ENCODE measurements at places on chromosomes 13 and 19. TPM values are rescaled to one million over a fixed set of nuclear protein-coding genes. Genes with fewer than 3 reads are reported as not detected.

DNA sequence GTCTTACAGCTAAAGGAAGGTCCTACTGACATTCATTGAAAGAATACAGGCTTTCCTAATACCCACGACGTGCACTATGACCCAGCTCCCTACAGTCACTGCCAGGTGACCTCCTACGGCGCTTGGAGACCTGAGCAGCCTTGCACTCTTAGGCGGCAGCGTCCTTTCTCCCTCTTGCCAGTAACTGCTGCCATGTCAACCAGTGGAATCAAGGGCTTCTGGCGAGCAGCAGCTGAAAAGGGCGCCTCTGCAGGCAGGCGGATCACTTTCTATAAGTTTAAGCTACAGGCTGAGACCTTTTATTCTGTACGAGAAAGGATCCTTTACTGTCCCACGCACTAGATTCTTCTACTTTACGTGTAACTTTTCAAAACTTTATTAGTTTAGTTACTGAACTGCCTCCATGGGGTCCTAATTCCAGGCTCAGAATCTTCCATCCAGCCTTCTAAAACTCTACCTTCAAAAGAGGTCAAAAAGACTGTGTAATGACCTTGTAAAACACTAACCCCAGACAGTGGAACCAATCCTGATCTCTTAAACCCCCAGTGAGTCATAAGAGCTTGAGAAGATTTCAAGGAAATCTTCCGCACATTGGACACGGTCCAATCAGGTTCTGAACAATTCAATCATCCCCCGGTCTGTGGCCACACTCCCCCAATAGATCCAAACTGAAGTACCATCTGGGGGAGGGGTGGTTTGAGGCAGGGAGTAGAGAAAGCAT lies 1.9 kb downstream of the KCTD12 start:
- no peak for DNase-seq

- no peak for DNase-seq
Measured at GRCh38 chr19:21843081-21843480, 7.1 kb upstream of the ZNF43 start.

GRCh38 chr13:62933809-62934208 lies 1518.2 kb upstream of the PCDH20 start:
- DNase-seq: no peak

- DNase-seq: no peak
Measured at GRCh38 chr19:46394402-46394797, 19.0 kb downstream of the CCDC8 start.

DNA sequence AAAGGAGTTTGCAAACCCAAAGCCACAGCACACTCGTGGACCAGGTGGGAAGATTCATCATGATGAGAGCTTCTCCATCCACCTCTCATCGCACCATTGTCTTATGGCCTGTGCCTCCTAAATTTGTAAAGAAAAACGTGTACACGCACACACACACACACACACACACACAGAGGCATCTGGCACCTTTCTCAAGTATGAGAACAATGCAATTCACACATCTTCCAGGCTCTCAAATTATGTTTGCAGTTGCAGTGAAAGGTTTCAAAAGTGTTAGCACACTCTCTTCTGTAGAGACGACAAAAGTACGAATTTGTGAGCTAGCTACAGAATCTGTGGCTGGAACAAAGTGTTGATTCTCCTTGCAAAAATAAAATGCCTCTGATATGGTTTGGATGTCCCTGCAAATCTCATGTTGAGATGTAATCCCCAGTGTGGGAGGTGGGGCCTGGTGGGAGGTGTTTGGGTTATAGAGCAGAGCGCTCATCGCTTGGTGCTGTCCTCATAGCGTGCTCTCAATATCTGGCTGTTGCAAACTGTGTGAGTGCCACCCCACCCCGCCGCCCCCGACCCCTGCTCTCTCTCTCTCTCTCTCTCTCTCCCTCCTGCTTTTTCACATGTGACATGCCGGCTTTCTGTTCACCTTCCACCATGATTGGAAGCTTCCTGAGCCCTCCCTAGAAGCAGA lies 21.8 kb upstream of the RAB20 start:
- DNase-seq: no peak

GRCh38 chr13:106110241-106110855 lies 425.1 kb downstream of the EFNB2 start:
- DNase-seq: no peak

GRCh38 chr13:94726425-94726824 lies 14.1 kb upstream of the SOX21 start:
- no peak for DNase-seq

GRCh38 chr19:35673121-35673804 lies 6.9 kb downstream of the UPK1A start:
- DNase-seq: no peak

DNA sequence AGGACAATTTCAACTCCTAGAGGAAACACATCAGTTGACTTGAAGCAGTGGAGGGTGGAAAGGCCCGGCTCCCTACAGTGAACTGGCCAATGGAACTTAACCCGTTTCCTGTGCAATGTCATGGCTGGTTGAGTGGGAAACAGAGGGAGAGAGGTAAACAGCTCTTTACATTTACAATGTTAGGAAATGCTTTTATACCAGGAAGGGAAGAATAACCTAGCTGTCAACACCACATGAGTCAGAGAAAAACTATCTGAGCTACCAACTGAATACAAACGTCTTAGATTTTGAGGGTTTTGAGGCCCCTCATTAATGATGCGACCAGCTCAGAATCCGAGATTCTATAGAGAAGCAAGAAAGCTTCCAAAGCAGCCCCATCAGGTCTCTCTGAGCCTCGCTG lies 36.7 kb downstream of the CARD8 start:
- no peak for DNase-seq

PRR19 gene
- 2.9 TPM for polyA plus RNA-seq

SLC10A2 gene
- 0.65 TPM for polyA plus RNA-seq

KLK2 gene
- 0.39 TPM for polyA plus RNA-seq

ZNF790 gene
- polyA plus RNA-seq: 10.9 TPM

SMIM24 gene
- 454 TPM for polyA plus RNA-seq

Measured in left renal cortex interstitium (tissue), 4 donors.